ENCODE measurements at places on chromosomes 4 and X. TPM values are rescaled to one million over a fixed set of nuclear protein-coding genes. Genes with fewer than 3 reads are reported as not detected.

- H3K27me3 ChIP-seq = no peaks in the 10 kb centered on the region
- H3K4me1 ChIP-seq = no peaks in the 10 kb centered on the region
- no peak for DNase-seq
- no peak overlapping the region for H3K4me3 ChIP-seq
Measured at GRCh38 chr4:182583703-182584415, 333.3 kb downstream of the DCTD start.

The SSX4B gene
- not detected for total RNA-seq

GRCh38 chr4:17189401-17189720 is 290.9 kb upstream of the LDB2 start:
- H3K4me3 ChIP-seq = no peak overlapping the region
- H3K27me3 ChIP-seq = no peaks in the 10 kb centered on the region
- H3K27ac ChIP-seq = no peak overlapping the region
- no peaks in the 10 kb centered on the region for H3K4me1 ChIP-seq
- H3K36me3 ChIP-seq = no peaks in the 10 kb centered on the region

- no peak overlapping the region for H3K27ac ChIP-seq
- peaks cover 20% of the 10 kb centered on the region for H3K4me1 ChIP-seq
- H3K36me3 ChIP-seq = peaks cover 3% of the 10 kb centered on the region
Measured at GRCh38 chr4:168486912-168487281, 6.6 kb upstream of the DDX60L start.

GRCh38 chr4:27790911-27791310 is 930.3 kb downstream of the STIM2 start:
- H3K4me1 ChIP-seq = no peaks in the 10 kb centered on the region
- DNase-seq = no peak
- no peaks in the 10 kb centered on the region for H3K27me3 ChIP-seq
- no peak overlapping the region for H3K27ac ChIP-seq
- H3K36me3 ChIP-seq = no peaks in the 10 kb centered on the region

DNA sequence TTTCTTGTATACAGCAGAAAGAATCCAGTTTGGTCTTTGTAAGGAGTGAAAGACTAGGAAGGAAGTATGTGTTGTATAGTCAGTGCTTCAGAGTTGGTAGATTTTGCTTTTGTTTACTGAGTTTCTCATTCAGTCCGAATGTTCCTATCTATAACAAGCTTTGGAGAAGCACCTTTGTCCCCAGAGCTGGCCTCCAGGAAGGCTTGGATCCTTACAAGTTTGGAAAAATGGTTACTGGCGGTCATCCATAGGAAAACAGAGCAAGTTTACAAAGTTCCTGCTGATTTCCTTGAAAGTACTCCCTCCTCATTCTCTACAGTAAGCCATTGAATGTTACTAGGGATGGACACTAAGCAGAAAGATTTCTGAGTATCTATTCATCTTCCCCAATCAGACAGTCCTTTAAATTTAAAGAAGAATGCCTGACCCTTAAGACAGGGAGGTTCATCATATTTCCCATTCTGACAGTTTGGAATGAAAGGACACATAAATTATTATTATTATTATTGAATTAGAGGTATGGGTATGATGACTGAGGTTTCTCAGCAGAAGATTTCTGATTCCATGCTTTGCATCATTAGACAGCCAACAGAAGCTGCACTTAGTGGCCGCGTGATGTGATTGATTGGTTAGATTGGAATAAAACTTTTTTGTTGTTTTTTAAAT is 35.8 kb downstream of the FAT4 start:
- no peaks in the 10 kb centered on the region for H3K4me1 ChIP-seq
- no peak overlapping the region for H3K27ac ChIP-seq
- DNase-seq = no peak

DNA sequence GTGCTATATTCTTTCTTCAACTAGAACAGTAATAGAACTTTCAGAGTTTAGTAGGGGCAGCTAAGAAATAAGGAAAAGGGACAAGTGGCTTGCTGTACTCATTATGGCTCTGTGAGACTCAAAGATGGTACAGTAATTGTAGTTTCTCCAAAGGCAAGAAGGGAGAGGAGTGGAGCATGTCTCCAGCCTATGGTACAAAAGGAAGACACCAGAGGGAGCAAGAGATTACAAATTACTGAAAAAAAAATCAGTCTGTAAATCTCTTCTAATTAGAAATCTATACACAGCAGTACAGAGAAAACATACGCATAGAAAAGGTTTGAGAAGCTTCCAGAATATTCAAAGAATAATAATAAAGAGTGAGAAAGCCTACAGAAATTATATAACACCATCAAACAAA is 61.4 kb downstream of the KLHL4 start:
- no peak overlapping the region for H3K27ac ChIP-seq
- no peaks in the 10 kb centered on the region for H3K27me3 ChIP-seq
- no peaks in the 10 kb centered on the region for H3K4me1 ChIP-seq
- H3K36me3 ChIP-seq = no peaks in the 10 kb centered on the region

DNA sequence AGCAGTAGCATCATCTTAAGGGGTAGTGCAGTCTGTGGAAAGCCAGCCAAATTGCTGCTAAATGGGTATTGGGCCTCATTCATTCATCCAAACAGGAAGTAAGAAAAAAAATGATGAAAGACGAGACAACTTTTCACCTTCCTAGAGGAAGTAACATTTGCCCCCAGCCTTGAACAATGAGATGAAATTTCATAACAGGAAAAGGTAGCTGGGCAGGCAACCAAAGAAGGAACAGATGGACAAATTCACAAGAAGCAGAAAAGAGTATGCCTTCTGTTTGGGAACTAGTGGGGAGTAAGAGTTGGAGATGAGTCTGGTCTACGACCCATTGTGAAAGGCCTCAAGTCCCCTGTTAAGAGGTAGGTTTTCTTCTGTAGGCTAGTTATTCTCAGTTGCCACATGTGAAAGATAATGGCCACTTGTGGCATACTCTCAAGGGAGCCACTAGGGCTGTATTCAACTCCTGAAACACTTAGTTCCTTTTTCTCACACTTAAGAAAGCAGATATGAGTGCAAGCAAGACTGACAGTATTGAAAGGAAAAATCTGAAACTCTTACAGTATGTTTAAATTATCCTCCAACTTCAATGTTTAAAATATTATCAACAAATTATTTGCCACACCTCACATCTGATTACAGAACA is 190.4 kb downstream of the AR start:
- H3K4me1 ChIP-seq = no peaks in the 10 kb centered on the region
- H3K4me3 ChIP-seq = no peak overlapping the region
- no peak for DNase-seq
- H3K36me3 ChIP-seq = no peaks in the 10 kb centered on the region
- no peaks in the 10 kb centered on the region for H3K27me3 ChIP-seq

The FAM241A gene
- 5.6 TPM for total RNA-seq

DNA sequence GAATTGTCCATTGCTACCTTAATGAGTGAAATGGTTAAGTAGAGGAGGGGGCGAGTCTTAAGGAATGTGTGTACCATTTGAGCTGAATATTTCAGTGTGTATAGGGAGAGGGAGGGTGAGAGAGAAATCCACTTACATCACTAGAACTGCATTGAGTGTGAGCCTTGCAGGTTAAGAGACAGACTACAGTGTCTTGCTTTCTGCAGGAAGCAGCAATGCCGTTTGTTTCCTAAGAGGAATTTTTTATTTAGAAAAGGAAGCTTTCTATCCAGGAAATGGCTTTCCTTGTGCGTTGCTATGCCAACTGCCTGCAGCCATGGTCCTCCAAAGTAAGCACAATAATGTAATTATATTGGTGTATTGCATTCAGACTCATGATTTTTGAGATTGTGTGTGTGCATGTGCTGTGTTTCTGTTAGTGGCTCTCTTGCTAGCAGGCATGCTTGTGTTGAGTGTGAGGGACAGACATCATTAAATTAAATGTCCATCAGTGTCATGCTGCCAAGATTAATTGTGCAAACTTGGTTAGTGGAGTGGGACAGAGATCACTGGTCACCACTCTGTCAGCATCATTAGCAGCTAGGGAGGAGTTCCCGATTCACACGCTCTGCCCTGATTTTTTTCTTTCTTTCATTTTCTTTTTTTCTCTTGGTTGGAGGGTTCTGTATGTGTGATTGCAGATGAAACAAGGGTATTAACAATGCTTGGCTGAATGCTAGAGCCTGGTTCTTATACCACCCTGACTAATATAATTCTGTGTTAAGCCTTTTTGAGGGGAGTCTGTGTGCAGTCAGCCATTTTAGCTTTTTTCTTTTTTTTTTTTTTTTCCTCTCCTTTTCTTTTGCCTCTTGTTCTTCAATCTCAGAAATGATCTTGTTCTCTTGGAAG is 164.3 kb downstream of the RAPGEF2 start:
- no peaks in the 10 kb centered on the region for H3K36me3 ChIP-seq
- H3K27me3 ChIP-seq = no peaks in the 10 kb centered on the region
- H3K27ac ChIP-seq = no peak overlapping the region
- no peak for DNase-seq

GRCh38 chrX:110286106-110286505 is 31.8 kb downstream of the AMMECR1 start:
- DNase-seq = no peak
- H3K4me3 ChIP-seq = no peak overlapping the region
- H3K4me1 ChIP-seq = peaks cover 2% of the 10 kb centered on the region
- no peak overlapping the region for H3K27ac ChIP-seq
- peaks cover 2% of the 10 kb centered on the region for H3K36me3 ChIP-seq

GRCh38 chr4:151227731-151228130 is 49.2 kb upstream of the PRSS48 start:
- no peaks in the 10 kb centered on the region for H3K36me3 ChIP-seq
- DNase-seq = no peak
- H3K27me3 ChIP-seq = peaks cover 5% of the 10 kb centered on the region
- H3K4me1 ChIP-seq = no peaks in the 10 kb centered on the region
- H3K4me3 ChIP-seq = no peak overlapping the region
- H3K27ac ChIP-seq = no peak overlapping the region

The XAGE1B gene
- total RNA-seq = not detected

DNA sequence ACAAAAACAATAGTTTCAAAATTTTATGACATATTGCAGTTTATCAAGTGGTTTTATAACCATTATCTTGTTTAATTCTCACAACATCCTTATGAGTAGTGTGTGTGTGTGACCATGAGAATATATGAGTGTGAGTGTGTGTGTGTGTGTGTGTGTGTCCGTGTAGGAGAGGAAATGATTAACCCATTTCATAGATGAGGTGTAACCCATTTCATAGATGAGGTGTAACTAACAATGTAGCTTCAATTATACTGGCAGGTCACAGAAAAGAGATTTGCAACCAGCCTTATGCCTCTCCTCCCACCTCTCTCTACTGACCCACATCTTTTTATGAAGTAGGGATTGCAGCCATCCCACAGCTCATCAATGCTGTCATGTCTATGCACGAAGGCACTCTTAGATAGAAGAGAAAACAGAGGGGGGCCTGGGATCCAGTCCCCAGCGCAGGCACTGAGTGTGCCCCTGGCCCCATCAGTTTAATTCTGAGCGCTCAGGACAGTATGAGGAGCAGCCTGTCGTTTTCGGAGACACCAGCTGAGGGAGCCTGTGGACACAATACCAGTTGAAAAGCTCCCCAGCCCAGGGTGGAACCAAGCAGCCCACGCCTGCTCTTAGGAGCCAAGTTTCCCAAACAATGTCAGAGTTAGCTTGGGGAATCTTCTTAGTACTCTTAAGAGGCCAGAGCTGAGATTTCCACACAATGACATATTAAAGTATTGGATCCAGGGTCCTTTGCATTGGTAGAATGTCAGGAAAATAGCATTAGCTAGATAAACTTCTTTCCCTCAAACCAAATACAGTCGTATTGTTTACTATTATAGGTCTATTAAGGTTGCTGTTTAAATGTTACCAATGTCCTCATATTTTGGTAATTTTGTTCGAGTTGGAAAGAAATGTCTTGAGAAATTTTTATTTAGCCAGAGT is 88.6 kb downstream of the PALLD start:
- no peaks in the 10 kb centered on the region for H3K36me3 ChIP-seq
- no peak overlapping the region for H3K4me3 ChIP-seq
- H3K4me1 ChIP-seq = no peaks in the 10 kb centered on the region
- peaks cover 11% of the 10 kb centered on the region for H3K27me3 ChIP-seq
- H3K27ac ChIP-seq = no peak overlapping the region

- H3K27ac ChIP-seq = no peak overlapping the region
- DNase-seq = no peak
- H3K27me3 ChIP-seq = no peaks in the 10 kb centered on the region
- H3K4me1 ChIP-seq = no peaks in the 10 kb centered on the region
Measured at GRCh38 chrX:69066021-69066757, 99.1 kb downstream of the PJA1 start.

The CTAG1B gene
- total RNA-seq = not detected

DNA sequence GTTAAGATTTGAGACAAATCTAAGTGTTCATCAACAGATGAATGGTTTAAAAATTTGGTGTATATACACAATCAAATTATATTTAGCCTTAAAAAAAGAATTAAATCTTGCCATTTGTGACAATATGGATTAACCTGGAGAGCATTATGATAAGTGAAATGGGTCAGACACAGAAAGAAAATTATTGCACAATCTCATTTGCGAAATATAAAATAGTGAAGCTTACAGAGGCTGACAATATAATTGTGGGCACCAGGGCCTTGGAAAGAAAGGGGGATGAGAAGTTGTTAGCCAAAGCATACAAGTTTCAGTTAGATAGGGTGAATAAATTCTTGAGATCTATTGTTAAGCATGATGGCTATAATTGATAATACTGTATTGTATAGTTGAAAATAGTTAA is 883.0 kb downstream of the TECRL start:
- no peak for DNase-seq
- H3K27ac ChIP-seq = no peak overlapping the region
- no peaks in the 10 kb centered on the region for H3K4me1 ChIP-seq
- no peaks in the 10 kb centered on the region for H3K27me3 ChIP-seq

- no peak for DNase-seq
- no peaks in the 10 kb centered on the region for H3K27me3 ChIP-seq
- no peak overlapping the region for H3K27ac ChIP-seq
- no peaks in the 10 kb centered on the region for H3K36me3 ChIP-seq
- H3K4me1 ChIP-seq = peaks cover 23% of the 10 kb centered on the region
- H3K4me3 ChIP-seq = no peak overlapping the region
Measured at GRCh38 chrX:130772105-130772775, 130.8 kb downstream of the ENOX2 start.

GRCh38 chr4:152488246-152488645 is 47.6 kb downstream of the FBXW7 start:
- no peak overlapping the region for H3K4me3 ChIP-seq
- H3K27ac ChIP-seq = no peak overlapping the region
- no peaks in the 10 kb centered on the region for H3K27me3 ChIP-seq

- no peaks in the 10 kb centered on the region for H3K36me3 ChIP-seq
- H3K27ac ChIP-seq = no peak overlapping the region
- H3K27me3 ChIP-seq = no peaks in the 10 kb centered on the region
- H3K4me3 ChIP-seq = no peak overlapping the region
Measured at GRCh38 chr4:186900232-186900900, 176.7 kb upstream of the FAT1 start.

- H3K4me3 ChIP-seq = no peak overlapping the region
- peaks cover 3% of the 10 kb centered on the region for H3K36me3 ChIP-seq
- no peak overlapping the region for H3K27ac ChIP-seq
- no peaks in the 10 kb centered on the region for H3K27me3 ChIP-seq
Measured at GRCh38 chr4:184563621-184564020, 85.6 kb downstream of the CASP3 start.

GRCh38 chr4:35950442-35950841 is 293.9 kb downstream of the ARAP2 start:
- no peak overlapping the region for H3K27ac ChIP-seq
- no peaks in the 10 kb centered on the region for H3K27me3 ChIP-seq
- H3K36me3 ChIP-seq = no peaks in the 10 kb centered on the region
- no peaks in the 10 kb centered on the region for H3K4me1 ChIP-seq
- no peak for DNase-seq
